ENCODE measurements at places on chromosomes 12 and 14.

DNA sequence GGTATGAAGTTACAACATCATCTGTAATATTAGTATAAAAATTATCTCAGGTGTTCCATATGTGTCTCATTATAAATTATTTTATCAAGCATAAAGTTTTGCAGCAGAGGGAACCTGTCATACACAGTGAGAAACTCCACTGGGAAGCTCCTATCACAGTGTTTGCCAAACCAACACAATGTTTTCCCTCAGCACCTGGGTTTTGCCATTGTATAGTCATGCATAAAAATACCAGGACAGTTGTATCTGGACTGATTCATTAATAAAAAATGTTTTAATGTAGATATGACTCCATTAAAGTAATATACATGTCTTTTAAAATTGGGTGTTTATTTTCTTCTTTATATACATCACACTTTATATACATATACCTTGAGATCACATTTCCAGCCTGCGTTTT, 56.6 kb downstream of the METTL25 start:
- DNase-seq = no peak

DNA sequence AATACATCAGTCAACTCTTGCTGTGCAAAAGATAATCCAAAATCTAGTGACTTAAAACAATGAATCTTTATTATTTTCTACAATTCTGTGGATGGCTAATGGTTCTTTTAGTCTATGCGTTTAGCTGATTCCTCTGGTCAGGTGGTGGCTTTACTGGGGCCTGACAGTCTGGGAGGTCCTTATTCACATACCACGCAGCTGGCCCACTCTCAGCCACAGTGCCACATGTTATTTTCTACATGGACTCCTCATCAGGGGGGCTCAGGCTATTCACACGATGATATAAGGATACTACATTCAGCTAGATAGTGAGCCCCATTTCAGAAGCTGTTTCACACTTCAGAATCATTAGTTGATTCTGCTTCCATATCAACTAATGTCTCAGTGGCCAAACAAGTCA, 287.5 kb upstream of the MGAT4C start:
- no peak for DNase-seq

GRCh38 chr12:77625441-77625840, 205.3 kb upstream of the NAV3 start:
- no peak for DNase-seq

DNA sequence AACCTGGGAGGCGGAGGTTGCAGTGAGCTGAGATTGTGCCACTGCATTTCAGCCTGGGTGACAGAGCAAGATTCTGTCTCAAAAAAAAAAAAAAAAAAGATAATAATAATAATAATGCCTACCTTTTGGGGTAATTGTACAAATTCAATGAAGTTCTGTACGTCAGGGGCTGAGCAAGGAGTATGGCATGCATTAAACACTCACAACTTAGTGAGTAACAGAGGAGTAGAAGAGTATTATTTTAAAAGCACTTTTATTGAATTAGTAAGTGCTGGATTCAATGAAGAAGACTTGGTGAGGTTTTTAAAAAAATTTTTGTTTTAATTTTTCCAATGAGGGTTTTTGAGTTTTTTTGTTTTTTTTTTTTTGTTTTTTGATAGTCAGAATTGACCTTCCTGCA, 783.6 kb upstream of the TBX3 start:
- no peak for DNase-seq

DNA sequence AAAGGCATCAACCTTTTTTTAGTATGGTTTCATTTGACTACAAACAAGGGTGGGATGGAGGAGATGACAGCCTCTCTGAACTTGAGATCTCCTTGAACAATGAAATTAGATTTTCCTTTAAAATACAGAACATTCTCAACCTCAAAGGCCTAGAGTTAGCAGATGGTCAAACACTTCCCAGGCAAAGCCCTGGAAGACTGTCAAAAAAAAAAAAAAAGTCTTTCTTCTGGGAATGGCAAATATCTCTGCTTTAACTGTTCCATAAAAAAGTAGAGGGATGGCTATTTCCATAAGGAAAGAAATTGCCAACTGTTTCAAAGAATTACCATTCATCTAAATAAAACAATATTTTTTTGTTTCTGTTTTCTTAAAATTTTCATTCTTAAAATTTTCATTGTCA, 870.8 kb downstream of the GALC start:
- DNase-seq = no peak

DNA sequence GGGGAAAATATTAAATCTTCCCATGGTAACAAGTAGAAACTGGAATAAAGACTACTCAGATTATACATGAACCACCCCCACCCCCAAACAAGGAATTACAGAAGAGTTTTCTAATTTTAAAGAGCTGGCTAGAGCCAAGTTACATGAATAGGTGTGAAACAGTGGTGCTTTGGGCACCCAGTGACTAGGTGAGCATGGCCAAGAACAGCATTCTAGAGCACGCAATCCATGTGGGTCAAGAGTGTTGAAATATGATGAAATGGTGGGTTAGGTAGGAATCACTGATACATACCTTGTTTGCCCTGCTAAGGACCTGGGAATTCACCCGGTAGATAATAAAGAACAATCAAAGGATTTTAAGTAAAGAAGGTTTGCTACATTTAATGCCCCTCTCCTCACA, 118.1 kb upstream of the SLCO1C1 start:
- no peak for DNase-seq

DNA sequence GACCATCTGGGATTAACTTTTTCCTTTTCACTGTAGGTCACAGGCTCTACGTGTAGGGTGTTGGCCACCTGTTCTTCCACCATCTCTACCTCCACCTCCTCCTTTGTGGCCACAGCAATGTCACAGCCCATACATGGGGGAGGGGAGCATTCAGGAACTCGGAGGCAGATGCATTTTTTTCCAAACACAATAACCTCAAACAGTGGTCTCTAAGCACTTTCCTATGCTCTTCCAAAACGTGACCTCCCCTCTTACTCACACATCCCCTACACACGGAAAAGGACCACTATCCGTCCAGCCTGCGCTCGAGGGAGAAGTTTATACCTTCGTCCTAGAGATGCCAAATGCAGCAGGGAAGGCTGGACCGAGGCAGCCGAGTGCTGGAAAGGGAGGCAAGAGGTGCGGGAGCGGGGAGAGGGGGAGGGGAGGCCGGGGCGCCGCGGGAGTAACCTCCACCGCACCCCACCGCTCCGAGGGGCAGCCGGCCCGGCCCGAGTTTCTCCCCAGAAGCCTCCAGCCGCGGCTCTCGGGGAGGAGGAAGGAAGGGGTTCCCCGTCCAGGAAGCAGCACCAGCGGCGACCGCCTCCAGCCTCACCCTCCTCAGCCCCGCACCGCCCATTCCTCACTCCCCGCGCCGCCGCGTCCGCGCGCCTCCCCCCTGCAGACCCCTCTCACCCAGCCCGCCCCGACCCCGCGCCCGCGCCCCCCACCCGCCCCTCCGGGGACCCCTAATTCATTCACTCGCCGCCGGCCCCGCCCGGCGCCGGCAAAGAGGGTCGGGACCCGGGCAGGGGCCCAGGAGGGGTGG, 594 bp downstream of the KRAS start:
- DNase-seq = peak; percentile 38

- no peak for DNase-seq
Observed at GRCh38 chr12:29427964-29428363, 47.0 kb upstream of the ERGIC2 start.

All from stimulated activated CD4-positive, alpha-beta T cell treated with anti-CD3 and anti-CD28 coated beads, Interleukin-4, amount 100 ng/mL, for 48 hours (primary cell).